T-helper 1 cell treated with Interleukin-12 subunit alpha and Interleukin-12 subunit beta and Interleukin-4 antibody, amounts not matched to agents 30 ng/mL and 1 ng/mL, for 36 hours (primary cell): ENCODE measurements at places on chromosomes 2 and 18. TPM values are rescaled to one million over a fixed set of nuclear protein-coding genes. Genes with fewer than 3 reads are reported as not detected.

C2orf66 gene
- 1.2 and 1.8 TPM in 2 replicates for total RNA-seq

ZAP70 gene
- total RNA-seq, result 346 and 364 TPM in 2 replicates

UXS1 gene
- 55.9 and 56.1 TPM in 2 replicates for total RNA-seq

WDR12 gene
- total RNA-seq, result 69.0 and 77.5 TPM in 2 replicates

POTEE gene
- 1.6 and 2.0 TPM in 2 replicates for total RNA-seq
